ENCODE measurements at places on chromosomes 11 and 22.

GRCh38 chr22:41927813-41928212, 1.2 kb upstream of the TNFRSF13C start:
- no peak for DNase-seq

DNA sequence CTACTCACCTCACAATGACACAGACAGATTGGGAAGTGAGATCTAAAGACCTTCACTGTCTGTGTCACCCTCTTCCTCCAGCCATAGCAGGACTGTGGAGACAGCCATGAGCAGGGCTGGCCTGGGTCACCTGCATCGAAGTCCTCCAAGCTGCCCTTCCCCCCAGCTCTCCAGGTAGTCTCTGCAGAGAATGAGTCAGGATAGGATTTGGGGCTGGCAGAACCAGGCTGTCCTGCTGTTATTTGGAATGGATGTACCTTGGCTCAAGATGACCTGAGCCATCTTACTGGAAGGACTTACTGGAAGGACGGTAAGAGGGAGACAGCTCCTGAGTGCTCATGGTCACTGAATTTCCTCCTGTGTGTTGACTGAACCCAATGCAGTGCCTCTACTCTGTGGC, 29.2 kb downstream of the GGTLC2 start:
- DNase-seq: no peak

DNA sequence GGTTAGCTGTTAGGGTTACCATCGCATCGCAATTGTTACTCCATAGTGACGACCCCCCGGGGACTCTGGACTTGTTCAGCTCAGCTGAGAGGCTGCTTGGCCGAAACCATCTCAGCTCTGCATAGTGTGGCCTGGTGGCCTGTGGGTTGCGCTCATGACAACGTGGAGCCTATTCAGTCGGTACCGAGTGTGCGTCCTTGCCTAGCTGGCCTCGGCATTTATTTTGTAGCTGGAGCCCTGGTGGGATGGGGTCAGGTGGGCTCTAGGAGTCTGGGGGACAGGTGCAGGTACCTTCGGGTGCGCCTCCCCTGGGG, 13.5 kb downstream of the LRP5 start:
- DNase-seq: no peak

DNA sequence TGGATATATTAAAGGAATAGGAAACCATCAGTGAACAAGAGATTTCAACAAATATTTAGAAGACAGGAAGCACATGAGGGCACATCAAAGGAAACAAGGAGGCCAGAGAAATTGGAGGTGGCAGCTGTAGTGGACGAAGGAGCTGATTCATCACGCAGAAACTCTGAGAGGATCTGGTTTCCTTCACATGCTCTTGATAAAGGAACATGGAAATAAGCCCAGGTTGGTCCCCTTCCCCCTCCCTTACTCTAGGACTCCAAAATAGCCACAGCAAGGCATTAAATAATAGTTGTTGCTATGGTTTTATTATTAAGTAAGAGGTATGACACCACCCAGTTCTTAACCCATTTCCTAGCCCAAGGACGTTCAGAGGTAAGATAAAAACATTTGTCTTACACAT, 11.3 kb downstream of the IZUMO1R start:
- DNase-seq: no peak
